Epithelial cell of alveolus of lung (primary cell): ENCODE measurements at places on chromosomes 4 and X. TPM values are rescaled to one million over a fixed set of nuclear protein-coding genes. Genes with fewer than 3 reads are reported as not detected.

Gene CT45A3
- total RNA-seq = not detected in 2 replicates

Gene CENPVL1
- total RNA-seq = not detected in 2 replicates

Gene GAB3
- total RNA-seq = 0.40 and 1.9 TPM in 2 replicates

Gene FGFR3
- total RNA-seq = 0.88 and 1.4 TPM in 2 replicates

Gene ANKRD50
- total RNA-seq = 14.4 and 25.3 TPM in 2 replicates

Gene NFKB1
- 17.6 and 32.6 TPM in 2 replicates for total RNA-seq
